ENCODE measurements at places on chromosomes 6 and 20. TPM values are rescaled to one million over a fixed set of nuclear protein-coding genes. Genes with fewer than 3 reads are reported as not detected.

The TUBB1 gene
- total RNA-seq = not detected

The SNAP25 gene
- 1.3 TPM for total RNA-seq

The PRDM1 gene
- total RNA-seq = 8.9 TPM

The GRM1 gene
- not detected for total RNA-seq

The ENPP3 gene
- 0.75 TPM for total RNA-seq

The BTNL2 gene
- total RNA-seq = not detected

The SRMS gene
- not detected for total RNA-seq

The ATP6V1G2 gene
- not detected for total RNA-seq

The MOG gene
- not detected for total RNA-seq

The KIZ gene
- total RNA-seq = 37.5 TPM

The FOXQ1 gene
- total RNA-seq = 0.44 TPM

The BPIFA1 gene
- not detected for total RNA-seq

The MYH7B gene
- total RNA-seq = 0.17 TPM

The MATN4 gene
- total RNA-seq = 0.44 TPM

The ZBTB12 gene
- 0.38 TPM for total RNA-seq

The HDGFL1 gene
- not detected for total RNA-seq

The CRISP3 gene
- not detected for total RNA-seq

The CYP39A1 gene
- total RNA-seq = 0.94 TPM

The C6orf15 gene
- not detected for total RNA-seq

The HLA-G gene
- not detected for total RNA-seq

The TFAP2D gene
- not detected for total RNA-seq

The COL12A1 gene
- total RNA-seq = 216 TPM

The VPS16 gene
- total RNA-seq = 45.2 TPM

The C6orf163 gene
- total RNA-seq = 10.4 TPM

The COL19A1 gene
- not detected for total RNA-seq

The PGC gene
- total RNA-seq = not detected

The DDX43 gene
- 1.4 TPM for total RNA-seq

The PLG gene
- total RNA-seq = not detected

The CAGE1 gene
- not detected for total RNA-seq

The GABRR2 gene
- not detected for total RNA-seq

The ACSS1 gene
- total RNA-seq = 35.6 TPM

The FAM209B gene
- not detected for total RNA-seq

The MRPS18B gene
- 45.1 TPM for total RNA-seq

The ROS1 gene
- total RNA-seq = not detected

The PTPRT gene
- total RNA-seq = 0.57 TPM

The PACRG gene
- not detected for total RNA-seq

The KIF6 gene
- 0.19 TPM for total RNA-seq

The NNAT gene
- 24.4 TPM for total RNA-seq

The NFKBIE gene
- 9.0 TPM for total RNA-seq

The XKR7 gene
- not detected for total RNA-seq

The ADGRB3 gene
- 1.6 TPM for total RNA-seq

The DNAH8 gene
- total RNA-seq = not detected

The PLTP gene
- 230 TPM for total RNA-seq

The ADGRF4 gene
- not detected for total RNA-seq

The RBPJL gene
- not detected for total RNA-seq

The FNDC1 gene
- 2.8 TPM for total RNA-seq

The HRH3 gene
- not detected for total RNA-seq

The SIRPB1 gene
- total RNA-seq = not detected

The ZSCAN23 gene
- 0.65 TPM for total RNA-seq

The PDE7B gene
- 7.9 TPM for total RNA-seq

The GRIK2 gene
- 1.1 TPM for total RNA-seq

The BTBD3 gene
- 15.7 TPM for total RNA-seq

The ARHGAP40 gene
- total RNA-seq = not detected
